Caco-2 (cell line): ENCODE measurements at places on chromosomes 1 and 21. TPM values are rescaled to one million over a fixed set of nuclear protein-coding genes. Genes with fewer than 3 reads are reported as not detected.

DNA sequence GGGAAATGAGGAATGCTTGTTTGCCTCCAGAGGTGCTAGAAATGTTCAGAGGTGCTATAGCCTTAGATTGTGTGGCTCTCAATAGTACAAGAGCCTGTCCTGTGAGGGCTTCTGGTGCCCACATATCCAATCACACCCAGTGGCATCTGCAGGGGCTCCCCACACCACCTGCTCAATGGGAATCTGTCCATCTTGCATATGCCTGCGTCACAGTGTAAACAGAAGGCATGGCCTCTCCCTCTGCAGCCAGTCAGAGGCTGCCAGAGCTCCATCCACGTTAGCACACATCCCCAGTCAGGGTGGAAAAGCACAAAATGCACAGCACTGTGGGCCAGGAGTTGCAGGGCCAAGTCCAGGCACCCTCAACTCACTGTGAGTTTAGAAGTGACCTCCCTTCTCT is 113.6 kb upstream of the GRIK3 start:
- no peak for DNase-seq

DNA sequence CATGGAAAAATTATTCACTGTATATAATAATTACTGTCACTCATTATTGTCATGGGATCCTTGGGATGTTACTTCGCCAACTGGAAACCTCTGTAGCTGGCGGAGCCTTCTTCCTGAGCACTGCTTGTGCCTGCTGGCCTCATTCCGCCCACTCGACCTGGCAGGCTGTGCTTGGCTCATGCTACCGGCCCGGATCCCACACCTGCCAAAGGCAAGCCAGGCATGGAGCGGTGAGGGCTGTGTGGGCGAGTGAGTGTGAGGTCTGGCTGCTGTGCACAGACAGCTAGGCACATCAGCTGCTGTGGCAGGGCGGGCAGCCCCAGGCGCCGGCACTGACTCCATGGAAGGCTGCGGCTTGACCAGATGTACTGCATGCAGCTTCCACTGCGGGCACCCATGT is 78.4 kb downstream of the DISP1 start:
- no peak for DNase-seq

DNA sequence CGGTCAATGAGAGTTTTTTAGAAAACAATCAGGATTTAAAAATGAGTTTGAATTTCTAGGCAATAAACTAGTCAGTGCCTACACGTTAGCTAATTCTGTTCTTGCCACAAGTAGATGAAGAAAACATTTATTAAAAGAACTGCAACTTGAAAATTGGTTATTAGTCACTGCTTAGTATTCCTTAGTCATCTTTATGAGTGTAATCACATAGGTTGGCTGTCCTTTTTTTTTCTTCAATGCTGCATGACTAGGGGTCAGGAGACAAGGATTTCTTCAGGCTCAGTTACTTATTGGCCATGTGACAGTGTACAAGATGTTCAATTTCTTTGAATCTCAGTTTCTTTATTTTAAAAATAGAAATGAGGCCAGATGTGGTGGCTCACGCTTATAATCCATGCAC is 17.1 kb downstream of the SOAT1 start:
- DNase-seq, result no peak

GRCh38 chr1:18960409-18960808 is 3.9 kb upstream of the IFFO2 start:
- DNase-seq, result no peak

The RGS2 gene
- 5.1 and 5.9 TPM in 2 replicates for total RNA-seq

The SPATA1 gene
- 0.57 TPM in 1 of 2 replicates, not detected in the other for total RNA-seq

The SPRR2E gene
- not detected in 2 replicates for total RNA-seq

The OR2T2 gene
- total RNA-seq, result not detected in 2 replicates

The ESRRG gene
- 6.6 and 8.6 TPM in 2 replicates for total RNA-seq

The DIO1 gene
- total RNA-seq, result 6.8 and 7.1 TPM in 2 replicates

The DCST2 gene
- total RNA-seq, result 0.26 and 0.61 TPM in 2 replicates
